ENCODE measurements at places on chromosomes 6 and 20.

GRCh38 chr20:31723319-31724078 is 831 bp upstream of the BCL2L1 start:
- peak; percentile 94 for DNase-seq

GRCh38 chr6:30700340-30700739 is 9.6 kb upstream of the NRM start:
- no peak for DNase-seq

DNA sequence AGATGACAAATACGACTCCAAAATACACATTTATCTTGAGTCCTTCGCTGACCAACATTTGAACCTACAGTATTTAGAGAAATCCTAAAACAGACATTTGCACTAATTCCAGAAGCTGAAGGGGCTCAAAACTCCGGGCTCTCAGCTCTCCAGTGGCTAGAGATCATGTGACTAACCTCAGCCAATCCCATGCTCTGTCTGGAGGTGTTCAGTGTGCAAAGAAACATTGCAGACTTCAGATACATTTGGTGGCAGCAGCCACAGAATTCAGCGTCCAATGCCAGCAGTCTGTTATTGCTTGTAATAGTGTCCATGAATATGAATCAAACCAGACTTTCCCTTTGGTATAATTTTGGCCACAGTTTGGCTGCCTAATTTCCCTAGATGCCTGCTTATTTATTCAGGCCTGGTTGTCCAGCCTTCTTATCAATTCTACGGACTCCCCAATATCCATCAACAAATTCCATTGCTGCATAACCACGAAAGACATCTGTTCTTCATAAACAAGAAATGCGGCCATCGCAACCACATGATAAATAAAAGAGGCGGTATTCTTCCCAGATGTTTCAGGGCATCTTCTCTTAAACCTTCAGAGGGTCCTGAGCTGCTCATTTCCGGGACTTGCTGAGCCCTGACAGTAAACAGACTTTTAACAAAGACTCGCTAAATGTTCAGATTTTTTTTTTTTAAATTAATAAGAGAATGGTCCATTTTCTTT is 14.5 kb upstream of the CYP24A1 start:
- no peak for DNase-seq

DNA sequence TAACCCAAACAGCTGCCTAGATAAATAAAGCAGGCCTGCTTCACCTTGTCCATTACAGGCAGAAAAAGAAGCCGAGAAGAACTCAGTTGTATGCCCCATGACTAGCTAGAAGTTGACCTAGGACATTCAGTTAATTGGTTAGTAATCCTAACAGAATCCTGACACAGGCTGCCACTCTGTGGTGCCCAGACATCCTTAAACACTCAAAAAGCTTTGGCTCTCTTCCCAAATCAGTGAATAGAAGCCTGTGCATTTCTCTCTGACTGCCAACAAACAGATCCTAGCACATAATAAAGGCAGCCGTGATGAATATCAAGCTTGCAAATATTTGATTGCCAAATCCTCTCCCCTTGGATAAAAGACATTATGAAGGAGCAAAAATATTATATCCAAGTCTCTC is 519.1 kb upstream of the EYS start:
- no peak for DNase-seq

DNA sequence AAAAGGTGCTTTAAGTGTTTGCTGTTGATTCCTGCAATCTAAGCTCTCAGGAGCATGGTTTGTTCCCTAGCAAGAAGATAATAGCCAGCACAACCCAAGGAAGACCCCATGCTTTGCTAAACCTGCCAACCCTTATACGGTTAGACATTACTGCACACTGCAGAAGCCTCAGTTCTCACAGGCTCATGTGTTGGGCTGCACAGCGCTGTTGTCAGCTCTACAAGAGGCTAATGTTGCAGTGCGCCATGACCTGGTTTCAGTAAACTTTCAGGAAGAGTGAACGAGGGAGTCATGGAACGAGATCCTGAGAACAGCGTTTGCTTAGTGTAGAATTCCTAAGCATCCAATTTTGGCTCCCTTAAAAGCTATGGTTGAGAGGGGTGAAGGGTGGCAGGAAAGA is 218.5 kb downstream of the ARHGAP18 start:
- DNase-seq, result no peak

DNA sequence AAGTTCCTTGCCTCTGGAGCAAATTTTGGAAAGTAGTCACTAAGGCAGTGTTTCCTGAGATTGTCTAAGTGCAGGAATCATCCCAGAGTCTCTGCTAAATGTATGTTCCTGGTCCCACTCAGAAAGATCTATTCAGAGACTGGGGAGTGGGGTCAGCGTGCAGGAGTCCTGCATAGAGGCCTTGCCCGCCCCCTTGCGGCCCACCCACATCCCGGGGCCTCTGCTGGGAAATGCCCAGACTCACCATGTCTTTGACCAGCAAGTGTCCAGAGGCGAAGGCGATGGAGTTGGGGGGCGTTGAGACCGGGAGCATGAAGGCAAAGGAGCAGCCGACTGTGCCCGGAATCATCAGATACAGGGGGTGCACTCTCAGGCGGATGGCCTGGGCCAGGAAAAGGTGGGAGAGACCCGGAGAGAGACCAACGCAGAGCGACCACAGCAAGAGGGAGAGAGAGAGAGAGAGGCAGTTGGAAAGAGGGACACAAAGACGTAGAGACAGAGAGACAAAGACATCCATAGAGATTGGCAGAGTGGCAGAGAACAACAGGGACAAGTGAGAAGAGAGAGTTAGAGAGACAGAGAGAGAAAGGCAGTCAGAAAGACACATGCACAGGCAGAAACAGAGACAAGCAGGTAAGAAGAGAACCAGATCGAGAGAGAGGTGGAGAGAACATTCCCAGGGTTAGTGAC is 12.9 kb upstream of the OCSTAMP start:
- DNase-seq, result no peak

DNA sequence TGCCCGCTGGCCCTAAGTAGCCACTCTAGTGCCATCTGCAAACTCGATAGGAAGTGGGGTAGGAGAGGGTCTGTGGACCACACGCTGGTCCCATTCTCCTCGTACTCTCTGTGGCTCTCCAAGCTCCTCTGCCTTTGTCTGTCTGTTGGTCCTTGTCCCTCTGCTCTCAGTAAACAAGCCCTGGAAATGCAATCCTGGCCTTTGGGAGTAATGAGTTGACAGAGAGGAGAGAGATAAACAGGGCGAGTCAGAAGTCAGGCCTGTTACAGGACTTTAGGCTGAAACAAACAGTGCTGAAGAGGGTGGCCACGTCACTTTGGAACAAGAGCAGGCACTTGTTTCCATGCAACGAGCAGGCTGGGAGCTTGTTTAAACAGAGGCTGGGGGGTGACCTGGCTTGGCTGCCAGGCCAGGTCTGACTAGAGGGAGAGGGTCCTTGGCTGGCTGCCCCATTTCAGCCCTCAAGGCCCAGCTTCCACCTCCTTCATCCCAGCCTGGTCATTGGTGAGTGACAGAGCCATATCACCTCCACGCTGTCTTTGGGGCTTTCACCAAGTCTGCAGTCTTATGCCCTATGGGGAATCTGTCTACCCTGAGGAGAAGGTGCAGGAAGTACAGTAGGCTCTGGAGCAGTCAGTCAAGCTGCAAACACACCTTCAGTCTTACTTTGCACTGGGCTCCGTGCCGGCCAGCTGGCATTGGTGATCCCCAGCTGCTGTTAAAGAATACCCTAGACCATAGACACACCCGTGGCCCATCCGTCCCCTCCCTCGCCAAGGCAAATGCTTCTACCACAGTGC is 22.6 kb downstream of the FOXP4 start:
- DNase-seq, result no peak

DNA sequence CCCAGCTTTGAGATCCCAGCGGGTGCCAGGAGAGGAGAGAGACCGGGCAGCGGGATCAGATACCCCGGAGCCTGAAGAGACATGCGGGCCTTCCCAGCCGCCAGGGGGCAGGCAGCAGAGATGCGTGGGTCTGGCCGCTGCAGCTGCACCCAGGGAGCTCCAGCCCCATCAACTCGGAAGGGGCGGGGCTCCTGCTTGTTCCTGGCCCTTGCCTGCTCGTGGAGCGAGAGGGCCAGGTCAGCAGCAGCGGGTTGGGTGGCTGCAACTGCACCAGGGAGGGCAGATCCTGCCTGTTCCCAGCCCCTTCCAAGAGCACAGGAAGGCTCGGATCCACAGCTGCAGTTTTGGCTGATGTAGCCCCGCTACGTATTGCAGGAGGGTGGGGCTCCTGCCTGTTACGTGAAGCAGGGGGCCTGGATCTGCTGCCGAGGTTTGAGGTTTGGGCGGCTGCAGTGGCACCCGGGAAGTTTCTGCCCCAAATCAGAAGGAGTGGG is 532.8 kb downstream of the RFPL4B start:
- no peak for DNase-seq
